Activated T-helper 1 cell treated with anti-CD3 and anti-CD28 coated beads, Interleukin-2, amount 50 U/mL, for 16 hours (primary cell): ENCODE measurements at places on chromosomes 2 and 18.

- DNase-seq = no peak
Observed at GRCh38 chr2:226652983-226653765, 146.4 kb downstream of the IRS1 start.

DNA sequence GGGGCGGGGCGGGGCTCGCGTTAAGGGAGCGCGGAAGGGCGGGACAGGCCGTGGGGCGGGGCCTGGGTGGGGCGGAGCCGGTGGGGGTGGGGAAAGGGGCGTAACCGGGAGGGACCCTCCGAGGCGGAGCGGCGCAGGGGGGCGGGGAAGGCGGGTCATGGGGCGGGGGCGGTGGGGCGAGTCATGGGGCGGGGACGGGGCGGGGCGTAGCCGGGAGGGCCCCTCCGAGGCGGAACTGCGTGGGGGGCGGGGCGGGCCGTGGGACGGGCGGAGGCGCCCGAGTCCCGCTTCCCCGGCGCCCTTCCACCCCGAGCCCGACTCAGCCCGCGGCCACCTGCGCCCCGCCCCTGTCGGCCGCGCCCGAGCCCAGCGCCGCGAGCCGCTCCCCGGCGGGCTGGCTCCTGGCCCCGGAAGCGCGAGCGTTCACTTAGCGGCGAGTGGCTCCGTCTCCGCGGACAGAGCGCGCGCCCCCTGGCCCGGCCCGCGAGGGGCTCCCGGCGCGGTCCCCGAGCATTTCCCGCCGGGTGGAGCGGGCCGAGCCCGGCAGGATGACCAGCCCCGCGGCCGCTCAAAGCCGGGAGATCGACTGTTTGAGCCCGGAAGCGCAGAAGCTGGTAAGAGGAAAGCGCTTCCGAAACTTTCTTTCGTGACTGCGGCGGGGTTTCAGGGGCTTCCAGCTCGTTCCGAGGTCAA is 64.7 kb downstream of the LRRFIP1 start:
- DNase-seq = peak; percentile 92

DNA sequence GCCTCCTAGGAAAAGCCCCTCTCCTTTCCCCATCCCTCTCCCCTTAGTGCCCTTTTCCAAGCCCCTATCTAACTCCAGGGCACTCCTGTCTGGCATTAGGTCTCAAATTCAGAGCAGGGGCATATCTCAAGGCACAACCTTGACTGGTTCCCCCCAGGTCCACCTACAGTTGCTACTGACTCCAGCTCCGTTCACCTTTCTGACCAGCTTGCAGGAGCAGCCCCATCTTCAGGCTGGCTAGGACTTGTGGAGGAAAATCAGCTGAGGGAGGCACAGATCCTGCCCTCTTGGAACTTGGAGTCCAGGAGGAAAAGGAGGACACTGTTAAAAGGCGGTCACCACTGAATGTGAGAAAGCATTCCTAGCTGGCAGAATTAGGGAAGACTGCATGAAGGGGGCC is 152.4 kb downstream of the ZFP36L2 start:
- DNase-seq = no peak

- no peak for DNase-seq
Observed at GRCh38 chr2:233983445-233983844, 66.3 kb downstream of the TRPM8 start.

DNA sequence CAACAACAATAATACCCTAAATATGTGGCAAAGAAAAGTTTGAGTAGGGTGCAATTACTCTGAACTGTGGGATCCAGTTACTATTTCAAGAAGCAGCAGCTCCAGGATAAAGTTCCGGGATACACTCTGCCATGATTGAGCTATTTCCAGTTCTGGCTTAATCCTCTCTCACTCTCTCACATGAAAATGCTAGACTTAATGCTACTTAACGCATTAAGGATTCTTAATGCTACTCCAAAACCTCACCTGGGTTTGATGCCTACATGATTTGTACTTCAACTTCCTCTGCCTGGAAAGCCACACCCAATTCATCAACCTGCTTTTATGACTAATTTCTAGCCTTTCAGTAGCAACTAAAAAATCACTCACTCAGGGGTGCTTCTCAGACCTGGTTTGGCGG is 151.1 kb upstream of the HNMT start:
- DNase-seq = no peak

GRCh38 chr2:19871836-19872235 is 29.9 kb downstream of the TTC32 start:
- no peak for DNase-seq

DNA sequence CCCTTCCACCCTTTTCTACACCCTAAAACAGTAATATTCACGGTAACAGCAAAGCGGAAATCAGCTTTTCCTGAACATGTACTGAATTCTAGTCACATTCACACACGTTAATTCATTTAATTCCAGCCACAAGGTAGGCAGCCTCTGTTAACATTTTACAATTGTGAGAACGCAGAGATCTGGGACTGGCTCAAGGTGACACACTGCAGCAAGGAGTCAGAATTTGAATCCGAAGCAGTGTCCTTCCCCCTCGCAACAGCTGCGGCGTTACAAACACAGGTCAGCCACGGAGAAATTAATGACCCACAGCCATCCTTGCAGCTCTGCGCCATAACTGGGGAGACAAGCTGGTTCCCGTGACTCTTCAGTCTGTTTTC is 818 bp upstream of the SLC20A1 start:
- DNase-seq = no peak

GRCh38 chr18:52348209-52348608 is 8.2 kb downstream of the DCC start:
- no peak for DNase-seq

GRCh38 chr2:198571393-198571792 is 767.0 kb downstream of the PLCL1 start:
- DNase-seq = no peak

- DNase-seq = no peak
Observed at GRCh38 chr2:220243571-220243970, 616.1 kb downstream of the SLC4A3 start.

GRCh38 chr2:199933466-199933865 is 21.8 kb downstream of the TYW5 start:
- no peak for DNase-seq

DNA sequence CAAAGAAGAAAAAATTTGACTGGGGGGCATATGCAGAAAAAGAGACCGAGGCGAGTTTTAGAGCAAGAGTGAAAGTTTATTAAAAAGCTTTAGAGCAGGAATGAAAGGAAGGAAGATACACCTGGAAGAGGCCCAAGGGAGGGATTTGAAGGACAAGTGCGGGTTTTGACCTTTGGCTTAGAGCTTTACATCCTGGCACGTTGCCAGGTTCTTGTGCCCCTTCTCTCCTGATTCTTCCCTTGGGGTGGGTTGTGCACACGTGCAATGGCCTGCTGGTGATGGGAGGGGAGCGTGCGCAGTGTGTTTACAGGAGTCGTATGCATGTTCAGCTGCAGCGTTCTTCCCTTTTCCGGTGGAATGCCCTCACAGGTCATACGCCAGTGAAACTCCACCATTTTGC is 208.8 kb downstream of the NBAS start:
- DNase-seq = no peak

DNA sequence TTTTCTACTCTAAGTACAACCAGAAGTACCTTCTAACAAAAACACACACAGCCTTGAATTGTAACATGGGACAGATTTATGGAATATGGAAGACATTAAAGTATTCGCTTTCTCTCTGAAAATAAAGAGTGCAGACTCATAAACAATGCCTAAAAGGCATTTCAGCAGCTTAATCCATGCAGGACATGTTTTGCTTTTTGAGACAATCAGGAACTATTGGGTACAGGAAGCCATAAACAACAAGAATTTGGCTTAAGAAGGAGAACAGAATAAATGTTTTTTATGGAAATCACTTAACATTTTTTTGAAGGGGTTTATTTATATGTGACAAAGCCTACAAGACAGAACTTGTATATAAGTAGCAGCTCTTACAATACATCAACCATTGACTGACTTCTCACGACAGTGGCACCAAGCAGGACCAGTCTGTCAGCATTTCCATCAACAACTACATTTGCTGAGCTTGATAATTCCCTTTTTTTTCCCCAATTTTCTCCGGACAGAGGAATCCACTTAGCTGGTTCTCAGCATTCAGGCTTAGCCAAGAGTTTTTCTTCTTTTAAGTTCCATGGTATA is 140.1 kb downstream of the EXOC6B start:
- no peak for DNase-seq

DNA sequence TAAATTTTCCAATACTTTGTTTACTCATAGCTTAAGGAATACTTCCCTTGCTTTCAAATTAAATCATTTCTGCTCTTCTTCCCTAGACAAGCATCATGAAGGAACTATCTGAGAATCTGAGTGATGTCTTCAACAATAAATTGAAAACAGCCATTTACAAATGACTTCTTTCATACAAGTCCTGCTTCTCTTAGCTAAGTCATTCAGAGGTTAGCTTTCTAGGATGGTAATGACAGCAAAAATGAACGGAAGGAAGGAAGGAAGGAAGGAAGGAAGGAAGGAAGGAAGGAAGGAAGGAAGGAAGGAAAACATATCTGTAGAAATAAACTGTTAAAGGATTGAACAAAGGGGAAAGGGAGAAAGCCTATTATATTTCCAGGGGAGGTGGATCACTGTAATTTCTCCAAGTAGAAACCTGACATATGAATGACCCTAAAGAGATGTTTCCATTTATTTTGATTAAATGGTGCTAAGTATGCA is 335.0 kb upstream of the KYNU start:
- DNase-seq = no peak

DNA sequence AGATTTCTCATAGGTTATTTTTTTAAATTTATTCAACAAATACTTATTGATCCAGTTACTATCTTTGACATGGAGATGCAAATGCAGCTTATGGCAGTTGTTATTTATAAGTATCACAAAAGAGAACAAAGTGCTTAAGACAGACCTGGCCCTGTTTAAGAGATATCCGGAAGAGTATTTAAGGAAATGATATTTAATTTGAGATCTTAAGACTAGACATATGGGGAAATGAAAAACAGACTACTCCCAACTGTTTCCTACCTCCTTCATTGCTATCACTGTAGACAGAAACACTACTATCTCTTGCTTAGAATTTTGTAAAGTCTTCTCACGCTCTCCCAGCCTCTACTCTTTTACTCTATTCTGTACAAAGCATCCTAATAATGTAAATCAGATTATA is 36.0 kb downstream of the RPRD1A start:
- no peak for DNase-seq

- DNase-seq = no peak
Observed at GRCh38 chr2:46364797-46365457, 67.7 kb downstream of the EPAS1 start.

- DNase-seq = no peak
Observed at GRCh38 chr18:66616523-66616983, 12.7 kb upstream of the CDH19 start.

DNA sequence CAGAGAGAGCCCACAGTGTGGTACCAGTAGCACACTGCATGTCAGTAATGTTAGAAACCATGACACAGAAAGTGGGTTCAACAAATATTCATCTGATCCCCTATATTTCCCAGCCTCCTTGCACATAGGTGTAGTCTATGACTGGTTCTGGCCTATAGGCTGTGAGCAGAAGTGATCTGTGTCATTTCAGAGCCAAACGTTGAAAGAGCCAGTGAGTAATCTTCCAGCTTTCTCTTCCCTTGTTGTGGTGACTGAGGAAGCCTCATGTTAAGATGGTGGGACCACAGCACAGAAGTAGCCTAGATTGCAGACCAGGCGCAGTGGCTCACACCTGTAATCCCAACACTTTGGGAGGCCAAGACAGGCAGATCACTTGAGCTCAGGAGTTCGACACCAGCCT is 4.1 kb downstream of the TMEM237 start:
- DNase-seq = no peak

DNA sequence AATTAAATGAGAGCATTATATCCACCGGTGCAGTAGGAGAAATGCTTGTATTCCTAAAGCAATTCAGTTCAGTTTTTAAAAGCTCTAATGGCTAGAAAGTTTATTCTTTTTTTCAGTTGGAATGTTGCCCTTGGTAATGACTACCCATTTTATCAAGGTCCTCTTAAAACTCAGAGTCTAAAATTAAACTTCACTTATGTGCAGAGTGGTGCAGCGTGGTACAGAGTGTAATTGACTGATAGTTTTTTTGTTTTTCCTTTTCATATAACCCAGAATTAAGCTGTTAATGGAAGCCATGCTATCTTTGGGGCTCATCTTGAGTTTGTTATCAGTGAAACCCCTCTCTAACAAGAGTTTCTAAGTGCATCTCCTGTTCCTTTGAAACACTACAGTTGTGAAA is 21.4 kb downstream of the NCOA1 start:
- no peak for DNase-seq

- DNase-seq = no peak
Observed at GRCh38 chr2:224532441-224532840, 52.7 kb downstream of the CUL3 start.

- no peak for DNase-seq
Observed at GRCh38 chr2:693606-694005, 16.4 kb upstream of the TMEM18 start.

DNA sequence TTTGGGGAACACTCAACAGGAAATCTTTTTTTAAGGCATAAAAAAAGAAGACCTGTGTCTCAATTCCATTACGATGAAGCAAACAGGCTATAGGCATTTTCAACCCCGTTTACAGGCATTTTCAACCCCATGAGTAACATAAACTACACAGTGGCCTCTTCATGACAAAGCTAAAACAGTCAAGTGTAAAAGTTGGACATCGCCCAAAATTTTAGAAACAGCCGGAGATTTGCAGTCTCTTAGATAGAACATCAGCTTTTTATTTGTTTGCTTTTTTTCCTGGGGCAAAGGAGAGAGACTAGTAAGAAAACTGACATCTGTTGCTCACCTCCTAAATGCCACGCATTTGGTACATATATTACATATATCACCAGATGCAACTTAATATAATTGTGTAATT is 173.7 kb downstream of the CMPK2 start:
- DNase-seq = no peak

GRCh38 chr2:60046529-60046928 is 506.9 kb downstream of the BCL11A start:
- no peak for DNase-seq

GRCh38 chr18:24616653-24617052 is 156.2 kb downstream of the HRH4 start:
- DNase-seq = no peak

DNA sequence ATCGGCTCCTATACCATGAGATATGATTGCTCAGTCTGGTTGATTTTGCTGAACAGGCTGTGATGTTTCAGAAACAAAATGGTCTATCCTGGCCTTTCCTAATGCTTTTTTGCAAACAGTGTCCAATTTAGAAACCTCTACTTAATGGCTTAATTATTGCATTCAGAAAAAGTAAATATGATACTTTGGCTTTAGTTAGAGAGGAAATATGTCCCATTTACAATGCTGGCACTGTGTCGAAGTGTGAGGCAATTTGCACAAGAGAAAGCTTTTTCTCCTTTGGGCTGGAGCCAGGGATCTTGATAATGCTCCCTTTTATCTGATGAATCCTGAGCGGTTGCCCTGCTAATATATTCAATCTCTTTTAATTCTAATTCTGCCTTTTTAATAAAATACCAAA is 418.9 kb downstream of the EPHA4 start:
- no peak for DNase-seq
